ENCODE measurements at places on chromosomes 1 and 21.

GRCh38 chr1:99950486-99950885 is 19.3 kb upstream of the SLC35A3 start:
- no peak for DNase-seq

- DNase-seq = no peak
These were observed 58.1 kb downstream of the NME7 start for GRCh38 chr1:169309178-169310166.

GRCh38 chr1:186741640-186742039 is 61.4 kb upstream of the PTGS2 start:
- DNase-seq = no peak

DNA sequence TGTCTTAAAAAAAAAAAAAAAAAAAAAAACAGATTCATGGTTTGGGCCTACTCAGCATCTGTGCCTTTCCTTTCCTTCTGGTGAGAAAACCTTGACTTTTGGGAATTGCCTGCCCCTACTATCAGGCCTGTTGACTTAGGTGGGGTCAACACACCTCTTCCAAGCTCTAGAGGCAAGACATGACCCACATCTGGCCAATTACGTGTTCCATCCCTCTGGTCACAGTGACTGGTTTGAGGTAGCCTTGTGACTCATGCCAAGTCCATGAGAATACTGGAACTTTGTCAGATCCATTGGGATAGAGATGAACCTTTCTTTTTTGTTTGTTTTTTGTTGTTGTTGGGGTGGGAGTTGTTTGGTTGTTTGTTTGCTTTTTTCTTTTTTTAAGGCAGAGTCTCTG is 37.3 kb upstream of the KHDRBS1 start:
- DNase-seq = no peak

DNA sequence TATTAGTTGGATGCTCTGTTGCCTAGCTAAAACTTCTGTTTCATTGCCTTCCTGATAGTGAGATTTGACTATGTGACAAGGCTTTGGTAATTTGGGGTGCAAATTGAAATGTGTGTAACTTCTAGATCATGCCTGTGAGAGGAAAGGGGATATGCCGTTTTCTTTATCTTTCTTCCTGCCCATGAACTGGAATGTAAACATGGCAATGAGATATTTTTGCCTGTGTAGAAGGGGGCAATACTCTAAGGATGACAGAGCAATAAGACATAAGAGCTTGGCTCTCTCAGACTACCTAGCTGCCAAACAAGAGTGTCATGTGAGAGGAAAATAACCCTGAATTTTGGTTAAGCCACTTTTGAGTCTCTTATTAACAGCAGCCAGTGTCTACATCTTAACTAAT is 49.7 kb downstream of the RAP1A start:
- DNase-seq = no peak

- no peak for DNase-seq
These were observed 52.9 kb upstream of the CD46 start for GRCh38 chr1:207698822-207699483.

DNA sequence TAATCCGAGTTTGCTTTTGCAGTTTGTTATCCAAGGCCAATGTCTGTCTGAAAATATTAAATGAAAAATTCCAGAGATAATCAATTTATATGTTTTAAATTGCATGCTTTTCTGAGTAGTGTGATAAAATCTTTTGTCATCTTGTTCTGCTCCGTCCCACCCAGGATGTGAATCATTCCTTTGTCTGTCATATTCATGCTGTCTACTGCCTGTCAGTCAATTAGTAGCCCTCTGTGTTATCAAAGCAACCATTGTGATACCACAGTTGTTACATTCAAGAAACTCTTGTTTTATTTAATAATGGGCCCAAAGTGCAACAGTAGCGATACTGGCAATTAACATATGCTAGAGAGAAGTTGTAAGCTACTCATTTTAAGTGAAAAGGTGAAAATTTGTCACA is 819.3 kb downstream of the BRINP3 start:
- no peak for DNase-seq

- no peak for DNase-seq
These were observed 47.9 kb upstream of the ATP1A1 start for GRCh38 chr1:116325104-116325503.

GRCh38 chr1:157700732-157701131 is at the start of gene FCRL3:
Gene FCRL3 (minus strand): TSS chr1:157700769. CDS start chr1:157700489, 280 bp downstream.
- DNase-seq = no peak

GRCh38 chr1:201041011-201041410 is 17.5 kb upstream of the KIF21B start:
- DNase-seq = no peak

- DNase-seq = no peak
These were observed 171.0 kb downstream of the VAV3 start for GRCh38 chr1:107793896-107794453.

DNA sequence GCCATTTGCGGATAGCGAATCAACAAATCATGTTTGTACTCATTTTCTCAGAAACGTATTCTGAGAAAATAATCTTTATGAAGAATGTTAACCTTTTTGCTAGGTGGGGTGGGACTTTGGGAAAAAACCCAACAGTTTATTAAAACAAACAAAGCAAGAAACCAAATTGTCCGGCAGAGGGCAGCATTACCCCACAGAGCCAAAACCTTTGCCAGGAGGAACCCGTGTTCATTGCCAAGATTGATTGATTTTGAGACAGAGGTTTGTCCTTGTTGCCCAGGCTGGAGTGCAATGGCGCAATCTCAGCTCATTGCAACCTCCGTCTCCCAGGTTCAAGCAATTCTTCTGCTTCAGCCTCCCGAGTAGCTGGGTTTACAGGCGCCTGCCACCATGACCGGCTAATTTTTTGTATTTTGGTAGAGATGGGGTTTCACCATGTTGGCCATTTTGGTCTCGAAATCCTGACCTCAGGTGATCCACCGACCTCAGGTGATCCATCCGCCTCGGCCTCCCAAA is 70.8 kb upstream of the RHOU start:
- peak; percentile 24 for DNase-seq

DNA sequence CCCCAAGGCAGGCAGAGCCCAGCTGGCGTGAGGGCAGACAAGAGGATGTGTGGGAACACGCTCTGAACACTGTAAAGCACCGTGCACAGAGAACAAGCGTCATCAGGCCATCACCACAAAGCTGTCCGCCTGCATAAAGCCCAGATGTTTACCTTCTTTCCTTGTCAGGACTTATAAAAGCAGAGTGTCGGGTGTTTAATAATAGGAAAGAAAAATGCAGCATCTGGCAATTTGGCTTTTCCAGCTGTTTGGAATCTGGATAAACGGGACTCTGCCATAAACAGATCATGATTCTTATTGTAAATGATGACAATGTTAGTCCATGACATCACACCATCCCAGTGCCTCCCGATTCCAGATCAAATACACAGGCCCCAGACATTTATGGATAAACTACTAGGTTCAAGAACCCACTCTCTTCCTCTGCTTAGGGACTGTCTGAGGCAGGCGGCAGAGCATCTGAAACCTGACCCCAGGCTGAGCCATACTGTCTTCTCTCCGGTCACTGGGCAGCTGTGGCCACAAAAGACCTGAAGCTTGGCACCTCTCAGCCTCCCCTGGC is 4.2 kb downstream of the GLIS1 start:
- DNase-seq = peak; percentile 83

DNA sequence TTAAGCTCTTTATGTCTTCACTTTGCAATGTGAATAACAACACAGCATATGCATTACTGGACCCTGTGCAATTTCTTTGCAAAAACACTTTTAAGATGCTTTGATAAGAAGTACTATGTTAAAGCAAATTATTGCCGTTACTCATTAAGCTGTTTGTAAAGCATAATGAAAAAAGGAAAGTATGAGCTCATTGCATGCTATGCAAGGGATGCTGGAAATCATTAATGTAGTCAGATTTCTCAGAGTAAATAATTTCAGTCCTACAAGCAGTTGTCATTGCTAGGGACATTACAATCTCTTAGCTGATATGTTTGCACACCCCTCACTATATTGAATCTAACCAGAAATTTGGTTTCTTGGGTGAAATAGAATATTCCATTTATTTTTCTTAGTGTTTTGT is 982.5 kb upstream of the ADGRL2 start:
- DNase-seq = no peak

DNA sequence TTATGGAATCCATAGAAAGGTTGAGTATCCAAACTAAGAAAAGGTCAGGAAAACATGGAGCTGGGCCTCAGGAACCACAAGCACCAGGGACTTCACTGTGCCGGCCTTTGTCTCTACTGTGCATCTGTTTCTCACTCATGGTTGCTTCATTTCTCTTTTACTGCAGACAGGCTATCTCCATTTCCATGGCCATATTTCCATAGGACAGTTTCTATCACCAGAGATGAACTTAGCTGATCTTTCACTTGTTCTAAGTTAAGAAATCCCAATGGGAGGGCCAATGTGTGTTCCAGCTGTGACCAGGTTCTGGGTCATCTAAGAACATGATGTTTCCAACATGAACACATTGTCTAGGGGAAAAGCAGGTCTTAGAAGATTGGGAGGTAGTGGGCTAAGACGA is 43.7 kb upstream of the PPP2R5A start:
- no peak for DNase-seq

DNA sequence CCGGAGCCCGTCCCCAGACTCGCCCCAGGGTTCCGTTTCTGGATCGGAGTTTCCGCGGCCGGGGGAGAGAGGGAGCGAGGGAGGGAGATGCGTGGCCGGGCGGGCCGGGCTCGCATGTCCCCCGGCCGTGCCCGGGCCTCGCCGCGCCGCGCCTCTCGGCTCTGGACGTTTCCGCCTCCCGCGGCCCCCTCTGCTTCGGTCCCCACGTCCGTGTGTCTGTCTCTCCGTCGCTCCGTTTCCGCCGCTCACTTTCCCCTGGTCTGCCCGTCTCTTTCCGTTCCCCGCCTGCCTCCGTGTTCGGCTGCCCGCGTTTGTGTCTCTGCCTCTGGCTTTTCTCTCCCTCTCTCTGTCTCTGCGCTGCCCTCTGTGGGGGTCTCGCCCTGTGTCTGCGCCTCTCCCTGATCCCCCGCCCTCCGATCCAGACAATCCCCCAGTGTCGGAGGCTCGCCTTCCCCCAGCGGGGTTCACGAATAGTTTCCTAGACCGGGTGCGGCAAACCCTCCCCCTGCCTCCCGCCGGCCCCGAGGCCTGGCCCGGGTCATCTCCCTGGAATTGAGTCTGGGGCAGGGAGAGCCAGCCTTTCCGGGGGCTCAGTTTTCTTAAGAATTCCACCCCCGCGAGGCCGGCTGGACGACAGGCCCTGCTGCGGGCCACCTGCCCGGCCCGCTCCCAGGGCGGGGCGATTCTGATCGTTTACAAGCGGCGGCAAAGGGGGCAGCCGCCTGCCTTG is 735 bp downstream of the NBL1 start:
- DNase-seq = no peak

- DNase-seq = no peak
These were observed 34.1 kb upstream of the SLC25A33 start for GRCh38 chr1:9505143-9505542.

DNA sequence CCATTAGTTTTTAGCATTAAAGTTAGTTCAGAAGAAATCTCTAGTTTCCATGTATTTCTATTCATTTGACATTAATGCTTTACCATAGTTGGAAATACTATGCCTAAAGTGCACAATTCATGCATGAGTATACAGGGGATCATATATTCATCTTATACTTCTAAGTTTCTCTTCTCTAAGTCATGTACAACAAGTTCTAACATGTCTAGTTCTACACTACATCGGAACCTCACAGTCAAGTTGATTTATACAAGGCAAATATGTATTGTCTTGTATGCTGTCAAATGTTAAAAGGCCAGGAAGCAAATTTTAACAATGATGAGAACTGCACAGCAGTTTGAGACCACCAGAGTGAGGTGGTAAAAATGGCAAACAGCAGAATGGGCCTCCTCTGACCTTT is 22.9 kb upstream of the MOB3C start:
- no peak for DNase-seq

DNA sequence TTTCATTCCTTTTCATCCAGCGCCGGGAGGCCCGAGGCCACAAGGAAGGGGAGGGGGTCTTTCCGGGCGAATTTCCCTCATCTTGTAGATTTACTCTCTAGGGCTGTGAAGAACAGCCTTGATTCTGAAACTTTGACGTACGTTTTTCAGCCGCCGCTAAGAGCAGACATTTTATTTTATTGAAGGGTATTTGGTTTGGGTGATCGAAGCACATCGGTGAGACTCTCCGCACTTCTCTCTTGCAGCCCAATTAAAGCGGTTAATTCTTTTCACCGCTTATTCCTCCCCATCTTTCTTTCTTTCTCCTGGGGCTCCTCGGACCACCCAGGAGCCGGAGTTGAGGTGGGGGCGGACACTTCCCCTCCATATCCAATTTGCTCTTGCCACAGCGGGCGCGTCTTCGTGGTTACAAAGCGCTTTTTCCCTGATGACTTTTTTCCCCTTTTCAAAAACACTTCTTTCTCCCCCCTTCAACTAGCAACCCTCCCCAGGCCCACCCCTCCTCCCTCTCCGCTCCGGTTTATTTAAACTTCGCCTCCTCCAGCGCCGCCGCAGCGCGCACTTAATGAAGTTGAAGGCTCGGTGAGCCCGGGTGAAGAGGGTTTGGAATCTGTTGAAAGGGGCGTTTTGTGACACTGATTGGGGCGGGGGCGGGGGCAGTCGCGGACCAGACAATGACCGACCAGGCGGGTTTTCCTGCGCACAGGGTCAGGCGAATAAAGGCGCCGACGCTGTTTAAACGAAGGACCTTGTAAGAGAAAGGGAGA is 5.9 kb downstream of the FOXD2 start:
- no peak for DNase-seq

- DNase-seq = no peak
These were observed 46.8 kb downstream of the USP24 start for GRCh38 chr1:55168353-55168752.

DNA sequence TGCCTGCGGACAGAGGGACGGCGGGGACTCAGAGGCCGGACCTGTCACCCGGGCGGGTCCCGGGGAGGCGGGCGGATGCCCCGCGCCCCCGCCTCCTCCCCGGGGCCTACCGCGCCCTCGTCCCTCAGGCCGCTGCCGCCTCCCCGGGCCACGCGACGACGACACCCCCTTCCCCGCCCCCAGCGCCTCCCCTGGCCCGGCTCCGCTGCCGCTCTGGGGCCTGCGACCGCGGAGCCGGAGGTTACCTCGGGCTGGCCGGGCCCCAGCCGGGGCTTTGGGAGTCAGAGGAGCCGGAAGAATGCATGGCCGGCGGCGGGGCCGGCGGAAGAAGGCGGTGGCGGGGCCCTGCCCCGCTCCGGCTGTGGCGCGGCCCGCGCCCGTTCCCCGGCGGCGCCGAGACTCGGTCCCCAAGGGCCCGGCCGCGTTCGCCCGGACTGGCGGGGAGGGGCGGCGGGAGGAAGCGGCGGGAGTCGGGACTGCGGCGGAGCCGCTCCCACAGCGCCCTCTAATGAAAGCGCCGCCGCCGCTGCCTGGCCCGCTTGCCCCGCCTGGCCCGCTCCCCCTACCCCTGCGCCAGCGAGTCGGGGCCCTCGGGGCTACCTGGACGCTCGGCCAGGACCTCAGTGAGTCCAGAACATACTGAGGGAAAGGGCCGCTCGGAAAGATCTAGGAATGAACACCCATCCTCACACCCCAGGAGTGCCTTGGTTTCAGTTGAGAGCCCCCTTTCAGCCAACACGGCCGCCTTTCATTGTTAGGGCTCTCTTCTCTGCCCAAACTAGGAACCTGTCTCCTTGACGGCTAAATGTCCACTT is at the start of gene LPGAT1:
TSS of gene LPGAT1 (minus strand) at position 436 of the 815 bp plus-strand sequence. CDS start 1,467 bp downstream, outside the sequence.
- DNase-seq = no peak

- DNase-seq = no peak
These were observed 35.6 kb downstream of the ADARB1 start for GRCh38 chr21:45109831-45110492.

Data from AG09309 (cell line).